ENCODE measurements at places on chromosomes 7 and 10.

GRCh38 chr10:87079106-87079836 lies 15.4 kb downstream of the GLUD1 start:
- no peak for DNase-seq

DNA sequence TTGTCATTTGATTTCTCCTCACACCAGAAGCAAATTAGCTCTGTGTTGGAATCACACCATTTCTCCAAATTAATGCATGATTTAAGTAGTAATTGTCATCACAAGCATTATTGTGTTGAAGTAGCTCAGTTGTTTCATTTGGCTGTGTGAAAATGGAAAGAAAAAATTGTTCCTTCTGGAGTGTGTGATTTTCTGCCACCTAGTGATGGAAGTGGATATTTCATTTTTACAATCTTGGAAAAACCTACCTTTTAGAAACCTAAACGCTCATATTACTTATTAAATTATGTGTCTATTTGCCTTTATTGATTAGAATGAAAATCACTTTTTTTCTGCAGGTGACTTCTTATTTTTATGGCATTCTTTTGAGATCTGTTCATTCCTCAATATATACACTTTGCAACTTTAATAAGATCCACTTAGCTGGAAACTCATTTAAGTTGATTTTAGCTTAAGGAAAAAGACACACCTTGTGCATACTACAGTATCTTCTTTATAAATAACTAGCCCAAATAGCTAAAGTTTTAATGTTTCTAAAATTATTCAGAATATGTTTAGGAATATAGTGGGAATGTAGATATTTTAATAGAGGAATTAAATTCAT lies 50.0 kb downstream of the SRI start:
- no peak for DNase-seq

- peak; percentile 32 for DNase-seq
Measured at GRCh38 chr7:87445897-87446296, 29.6 kb downstream of the ABCB4 start.

DNA sequence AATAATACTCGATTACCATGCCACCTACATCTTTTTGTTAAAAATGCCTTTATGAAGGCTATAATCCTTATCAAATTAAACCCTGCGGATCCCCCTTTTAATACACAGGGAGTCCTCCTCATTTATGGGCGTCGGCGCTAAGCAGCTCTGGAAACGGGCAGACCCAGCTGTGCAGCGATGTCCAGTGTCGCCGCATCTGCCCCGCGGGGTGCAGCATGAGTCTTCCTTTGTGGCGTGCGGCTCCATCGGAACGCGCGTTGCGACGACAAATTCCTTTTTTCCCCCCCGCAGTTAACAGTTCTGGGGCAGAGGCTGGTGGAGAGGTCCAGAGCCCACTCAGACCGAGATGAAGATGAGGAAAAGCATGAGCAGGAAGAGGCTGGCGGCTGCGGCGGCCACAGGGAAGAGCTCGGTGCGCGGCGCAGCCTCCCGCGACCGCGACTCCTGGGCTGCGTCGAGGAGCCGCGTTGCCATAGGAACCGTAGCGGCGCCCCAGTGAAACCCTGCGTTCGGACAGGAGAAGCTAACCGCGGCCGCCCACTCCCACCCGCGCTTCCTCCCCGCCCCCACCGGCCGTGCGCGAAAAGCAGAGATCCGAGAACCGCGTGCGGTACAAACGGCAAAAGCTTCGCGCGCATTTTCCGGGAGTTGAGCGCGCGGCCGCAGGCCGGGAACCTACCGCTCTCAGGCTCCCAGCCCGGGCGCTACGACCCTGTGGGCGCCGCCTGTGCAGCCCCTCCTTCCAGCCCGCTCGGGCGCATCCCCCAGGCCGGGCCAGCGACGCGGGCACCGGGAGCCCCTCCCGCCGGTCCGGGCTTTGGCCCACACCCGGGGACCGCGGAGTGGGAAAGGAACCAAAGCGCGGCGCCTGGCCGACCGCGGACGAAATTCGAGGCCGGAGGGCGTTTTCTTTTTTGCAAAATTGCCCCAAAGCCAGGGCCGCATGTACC lies 130.6 kb downstream of the SPAG6 start:
- peak; percentile 68 for DNase-seq

DNA sequence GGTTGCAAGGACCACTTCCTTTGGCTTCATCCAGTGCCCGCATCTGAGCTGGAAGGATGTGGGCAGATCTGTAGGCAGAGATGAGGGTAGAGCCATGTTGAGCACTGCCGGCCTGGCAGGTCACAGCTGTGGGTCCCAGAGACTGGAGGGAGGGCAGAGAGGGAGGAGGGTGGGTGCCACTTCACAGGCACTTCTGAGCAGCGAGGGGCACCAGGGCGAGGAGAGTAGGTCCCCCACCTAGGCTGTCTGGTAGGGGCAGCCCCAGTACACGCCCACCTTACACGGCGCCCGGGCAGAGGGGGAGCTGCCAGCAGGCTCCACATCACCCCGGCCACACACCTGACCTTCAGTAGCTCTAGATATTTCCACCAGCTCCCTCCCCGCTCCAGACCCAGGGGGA lies 473.0 kb upstream of the FOXK1 start:
- no peak for DNase-seq

All from GM13976 (cell line).